ENCODE measurements at places on chromosomes 11 and 22.

- no peak for DNase-seq
These were observed 37.9 kb downstream of the TMPRSS5 start for GRCh38 chr11:113668255-113668654.

GRCh38 chr22:25570486-25570885 is 6.0 kb downstream of the GRK3 start:
- no peak for DNase-seq

DNA sequence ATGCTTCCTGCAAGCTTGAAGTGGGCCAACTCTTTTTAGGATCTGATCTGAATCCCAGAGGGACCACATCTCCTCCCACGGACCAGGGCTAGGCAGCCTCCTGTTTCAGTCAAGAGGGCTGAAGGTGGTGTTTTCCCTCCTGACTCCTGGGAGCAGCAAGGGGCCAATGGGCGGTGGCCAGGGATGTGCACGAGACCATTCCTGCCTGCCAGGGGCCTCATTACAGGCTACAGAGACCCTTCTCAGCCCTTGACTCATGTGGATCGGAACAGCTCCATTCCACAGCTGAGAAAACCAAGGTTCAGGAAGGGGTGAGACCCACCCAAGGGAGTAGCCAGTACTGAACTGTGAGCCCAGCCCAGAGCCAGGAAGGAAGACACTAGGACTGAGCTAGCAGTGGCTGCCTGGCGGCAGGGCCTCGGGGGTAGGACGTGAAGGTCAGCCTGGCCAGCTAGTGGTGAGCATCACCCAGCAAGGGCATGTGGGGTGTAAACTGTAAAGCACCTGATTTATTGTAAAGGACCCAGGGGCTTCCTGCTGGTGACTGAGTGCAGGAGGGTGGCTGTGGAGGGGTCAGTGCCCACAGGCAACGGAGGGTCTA is 3.4 kb upstream of the P2RY6 start:
- no peak for DNase-seq

DNA sequence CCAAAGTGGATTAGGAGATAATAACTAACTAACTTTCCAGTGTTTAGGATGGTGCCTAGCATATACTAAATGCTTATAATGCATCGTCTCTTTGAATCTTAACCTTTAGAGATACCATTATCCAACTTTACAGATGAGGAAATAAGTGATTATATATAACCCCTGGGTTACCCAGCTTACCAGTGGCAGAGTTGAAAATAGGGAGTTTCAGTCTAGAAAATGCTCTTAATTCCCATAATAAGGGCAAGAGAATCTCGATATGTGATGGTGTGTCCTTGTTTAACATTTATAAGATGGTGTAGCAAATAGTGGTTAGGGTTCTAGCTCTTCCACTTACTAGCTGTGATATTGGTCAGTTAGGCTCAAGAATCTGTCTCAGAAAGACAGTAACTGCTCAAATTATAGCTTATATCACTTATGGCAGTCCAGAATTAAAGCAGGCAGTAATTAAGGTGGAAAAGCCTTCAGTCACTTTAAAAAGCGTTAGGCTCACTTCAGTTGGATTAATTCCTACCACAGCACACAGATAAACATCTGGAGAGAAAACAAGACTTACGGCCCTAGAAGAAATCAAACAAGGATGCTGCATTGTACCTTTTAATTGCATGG is 6.3 kb downstream of the XBP1 start:
- no peak for DNase-seq

- DNase-seq = no peak
These were observed 19.3 kb upstream of the ST3GAL4 start for GRCh38 chr11:126336138-126336541.

DNA sequence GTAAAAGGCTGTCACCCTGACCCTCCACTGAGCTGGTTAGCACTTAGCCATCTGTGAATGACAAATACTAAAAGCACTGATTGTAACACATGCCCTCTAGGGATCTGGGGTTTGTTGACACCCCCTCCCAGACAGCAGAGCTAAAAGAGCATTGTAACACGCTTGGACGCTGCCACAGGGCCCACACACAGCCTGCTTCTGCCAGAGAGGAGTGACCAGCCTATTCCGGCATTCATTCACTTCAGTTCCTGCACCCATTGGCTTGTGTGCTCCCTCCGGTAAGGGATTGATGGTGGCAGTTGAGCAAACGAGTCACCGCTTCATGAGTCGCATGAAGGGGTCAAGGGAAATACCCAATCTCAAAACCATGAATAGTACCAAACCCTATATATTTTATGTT is 15.8 kb downstream of the OR10D3 start:
- DNase-seq = no peak

- no peak for DNase-seq
These were observed 28.0 kb downstream of the TPST2 start for GRCh38 chr22:26561756-26562417.

- DNase-seq = no peak
These were observed 80.2 kb downstream of the RPS6KA4 start for GRCh38 chr11:64438986-64439771.

DNA sequence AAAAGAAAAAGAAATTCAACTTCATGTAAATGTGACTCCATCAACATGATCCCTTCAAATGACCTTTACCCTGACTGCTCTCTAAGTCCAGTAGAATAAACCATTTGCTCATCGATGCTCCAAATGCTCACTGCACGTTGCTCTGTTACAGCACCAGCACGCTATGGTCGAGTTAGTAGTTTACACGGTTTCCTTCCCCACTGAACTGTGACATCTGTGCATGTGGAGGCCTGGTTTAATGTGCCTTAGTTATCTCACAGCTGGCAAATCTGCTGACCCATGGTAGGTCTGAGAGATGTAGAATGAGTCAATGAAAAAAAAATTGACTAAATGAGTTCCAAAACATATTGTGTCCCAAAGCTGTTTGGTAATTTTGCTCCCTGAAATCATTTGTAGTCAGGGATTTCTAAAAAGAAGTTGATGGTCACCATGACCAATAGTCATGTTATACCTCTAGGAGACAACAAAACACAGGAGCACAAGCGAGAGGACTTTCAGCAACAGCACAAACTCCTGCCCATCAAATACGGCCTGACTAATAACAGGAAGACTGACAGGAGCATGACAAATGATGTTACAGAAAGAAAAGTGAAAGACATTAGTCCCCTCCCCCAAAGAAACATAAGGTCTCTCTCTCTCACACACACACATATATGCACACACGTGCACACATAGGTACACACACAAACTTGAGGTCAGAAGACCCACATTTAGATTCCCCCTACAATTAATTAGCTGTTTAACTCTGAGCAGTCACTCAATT is 624.5 kb downstream of the OPCML start:
- DNase-seq = no peak

DNA sequence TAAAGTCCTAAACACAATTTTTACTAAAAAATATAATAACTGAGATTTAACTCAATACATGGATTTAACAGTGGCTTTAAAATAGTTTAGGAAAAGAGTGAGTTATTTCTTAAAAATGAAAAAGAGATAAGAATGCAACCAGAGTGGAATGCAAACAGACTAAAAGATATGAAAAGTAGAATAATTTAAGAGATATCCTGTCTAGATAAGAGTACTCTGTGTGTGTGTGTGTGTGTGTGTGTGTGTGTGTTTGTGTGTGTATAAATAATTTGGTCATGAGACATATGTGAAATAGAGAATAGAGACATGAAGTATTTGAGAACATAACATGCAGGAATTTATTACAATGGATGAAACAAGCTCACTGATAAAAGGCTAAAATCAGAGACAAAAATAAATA is 986.9 kb upstream of the CHORDC1 start:
- no peak for DNase-seq

DNA sequence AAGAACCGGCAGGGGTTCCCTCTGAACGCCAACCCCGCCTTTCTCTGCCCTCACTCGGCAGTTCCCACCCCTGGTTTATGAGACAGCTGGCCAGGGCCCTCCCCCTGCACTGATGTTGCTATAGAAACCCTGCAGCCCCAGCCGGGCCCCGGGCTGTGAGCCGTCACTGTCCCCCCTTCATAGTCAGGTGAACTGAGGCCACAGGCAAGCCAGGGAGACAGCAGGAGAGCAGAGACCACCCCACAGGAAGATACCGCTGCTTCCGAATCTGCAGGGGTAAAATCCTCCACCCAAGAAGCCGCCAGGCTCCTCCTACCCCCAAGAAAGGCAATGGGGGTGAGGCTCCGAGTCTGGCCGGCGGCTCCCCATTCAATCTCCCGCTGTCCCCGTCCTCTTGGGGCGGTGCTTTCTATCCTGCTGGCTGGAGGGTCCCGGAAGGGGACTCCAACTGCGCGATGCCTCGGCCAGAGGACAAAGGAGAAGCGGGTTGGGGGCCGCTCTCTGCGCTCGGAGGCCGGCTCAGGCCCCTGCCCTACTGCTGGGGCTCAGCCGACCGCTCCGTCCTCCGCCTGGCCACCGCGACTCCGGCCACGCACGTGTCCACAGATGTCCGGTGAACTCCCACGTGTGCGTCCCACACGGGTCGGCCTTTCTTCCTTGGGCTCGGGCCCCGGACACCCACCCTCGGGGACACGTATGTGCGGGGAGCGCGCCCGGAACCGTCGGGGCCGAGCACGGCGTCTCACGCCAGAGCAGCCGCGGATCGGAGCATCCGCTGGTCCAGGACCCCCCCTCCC is 587 bp downstream of the SLC25A22 start:
- DNase-seq = peak; percentile 75

DNA sequence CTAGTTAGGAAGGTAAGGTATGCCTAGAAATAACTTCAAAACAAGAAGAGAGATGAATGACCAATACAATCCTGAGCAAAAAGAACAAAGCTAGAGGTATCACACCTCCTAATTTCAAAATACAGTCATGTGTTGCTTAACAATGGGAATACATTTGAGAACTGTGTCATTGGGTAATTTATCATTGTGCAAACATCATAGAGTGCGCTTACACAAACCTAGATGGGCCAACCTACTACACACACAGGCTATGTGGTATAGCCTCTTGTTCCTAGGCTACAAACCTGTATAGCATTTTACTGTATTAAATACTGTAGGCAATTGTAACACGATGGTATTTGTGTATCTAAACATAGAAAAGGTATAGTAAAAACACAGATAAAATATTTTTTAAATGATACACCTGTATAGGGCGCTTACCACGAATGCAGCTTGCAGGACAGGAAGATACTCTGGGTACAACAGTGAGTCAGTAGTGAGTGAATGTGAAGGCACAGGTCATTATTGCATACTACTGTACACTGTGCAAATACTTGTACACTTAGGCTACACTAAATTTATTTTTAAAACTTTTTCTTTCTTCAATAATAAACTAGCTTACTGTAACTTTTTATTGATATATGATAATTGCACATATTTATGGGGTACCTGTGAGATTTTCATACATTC is 48.2 kb downstream of the STK33 start:
- DNase-seq = no peak

- DNase-seq = no peak
These were observed 57.9 kb downstream of the NECTIN1 start for GRCh38 chr11:119671051-119671450.

- no peak for DNase-seq
These were observed 11.5 kb downstream of the C1QTNF6 start for GRCh38 chr22:37176464-37177061.

DNA sequence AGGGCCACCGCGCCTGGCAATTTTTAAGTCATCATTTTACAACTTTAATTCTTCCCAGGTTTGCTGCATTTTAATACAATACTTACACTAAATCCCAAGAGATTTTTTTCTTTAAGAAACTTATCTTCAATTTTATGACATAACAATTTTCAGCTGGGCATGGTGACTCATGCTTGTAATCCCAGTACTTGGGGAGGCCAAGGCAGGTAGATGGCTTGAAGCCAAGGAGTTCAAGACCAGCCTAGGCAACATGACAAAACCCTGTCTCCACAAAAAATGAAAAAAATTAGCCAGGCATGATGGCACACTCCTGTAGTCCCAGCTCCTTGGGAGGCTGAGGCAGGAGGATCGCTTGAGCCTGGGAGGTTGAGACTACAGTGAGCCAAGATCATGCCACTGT is 38.8 kb downstream of the CLDN25 start:
- DNase-seq = no peak

DNA sequence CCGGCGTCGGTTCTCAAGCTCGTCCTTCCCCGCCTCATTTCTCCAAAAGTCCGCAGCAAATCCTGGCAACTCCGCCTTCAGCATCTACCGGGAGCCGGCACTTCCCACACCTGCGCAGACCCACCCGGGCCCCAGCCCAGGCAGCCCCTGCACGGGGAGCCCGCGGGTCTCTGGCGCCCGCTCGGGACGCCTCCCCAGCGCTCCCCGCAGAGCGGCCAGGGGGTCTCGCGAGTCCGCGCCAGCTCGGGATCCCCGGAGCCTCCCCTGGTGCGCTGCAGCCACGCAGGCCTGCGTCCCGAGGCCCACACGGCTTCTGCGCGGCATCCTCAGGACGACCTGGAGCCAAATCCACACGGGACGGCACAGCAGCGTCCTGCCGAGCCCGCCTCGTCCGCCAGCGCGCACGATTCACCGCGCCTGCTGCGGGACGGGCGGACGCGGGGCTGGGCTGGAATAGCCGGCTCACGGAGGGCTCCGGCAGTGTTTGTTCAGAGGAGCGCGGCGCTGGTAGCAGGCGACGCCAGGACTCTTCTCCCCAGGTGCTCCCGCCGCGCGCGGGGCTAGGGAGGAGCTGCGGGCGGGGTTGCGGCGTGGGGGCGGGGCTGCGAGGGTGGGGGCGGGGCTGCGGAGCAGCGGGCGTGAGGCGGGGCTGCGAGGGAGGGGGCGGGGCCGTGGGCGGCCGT is 816 bp upstream of the PHRF1 start:
- peak; percentile 90 for DNase-seq

DNA sequence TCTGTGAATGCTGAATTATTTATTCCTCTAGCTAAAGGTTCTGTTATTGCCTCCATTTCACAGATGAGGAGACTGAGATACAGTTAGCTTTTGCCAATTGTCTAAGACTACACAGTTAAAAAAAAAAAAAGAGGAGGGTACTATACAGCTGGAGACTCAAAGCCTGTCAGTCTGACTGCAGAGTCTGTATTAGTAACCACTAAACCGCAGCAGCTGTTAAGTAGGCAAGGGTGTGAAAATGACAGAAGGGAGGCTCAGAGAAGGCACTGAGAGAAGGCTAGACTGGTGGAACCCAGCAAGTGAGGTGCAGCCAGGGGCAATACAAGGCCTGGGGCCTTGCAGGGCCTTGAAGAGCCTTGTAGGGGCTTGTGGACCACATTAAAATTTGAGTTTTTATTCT is 181.2 kb downstream of the CSNK2A3 start:
- DNase-seq = no peak

- DNase-seq = no peak
These were observed 943.9 kb downstream of the OPCML start for GRCh38 chr11:132588366-132588765.

DNA sequence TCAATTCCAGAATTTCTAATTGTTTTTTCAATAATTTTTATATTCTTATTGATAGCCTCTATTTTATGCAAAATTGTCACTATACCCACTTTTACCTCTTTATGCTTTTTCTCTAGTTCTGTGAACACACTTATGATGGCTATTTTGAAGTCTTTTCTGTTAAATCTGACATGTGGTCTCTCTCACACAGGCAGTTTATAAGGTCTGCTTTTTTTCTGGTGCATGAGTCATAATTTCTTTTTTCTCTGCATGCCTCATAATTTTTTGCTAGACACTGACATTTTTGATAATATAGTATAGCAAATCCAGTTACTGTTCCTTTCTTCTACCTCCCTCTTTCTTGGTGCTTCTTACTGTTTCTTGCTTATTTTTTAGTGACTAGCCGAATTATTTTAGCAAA is 36.0 kb downstream of the ZBTB44 start:
- DNase-seq = no peak

- DNase-seq = no peak
These were observed 2.1 kb downstream of the CHRNA10 start for GRCh38 chr11:3669128-3669527.
